ENCODE measurements at places on chromosomes 16 and 17.

DNA sequence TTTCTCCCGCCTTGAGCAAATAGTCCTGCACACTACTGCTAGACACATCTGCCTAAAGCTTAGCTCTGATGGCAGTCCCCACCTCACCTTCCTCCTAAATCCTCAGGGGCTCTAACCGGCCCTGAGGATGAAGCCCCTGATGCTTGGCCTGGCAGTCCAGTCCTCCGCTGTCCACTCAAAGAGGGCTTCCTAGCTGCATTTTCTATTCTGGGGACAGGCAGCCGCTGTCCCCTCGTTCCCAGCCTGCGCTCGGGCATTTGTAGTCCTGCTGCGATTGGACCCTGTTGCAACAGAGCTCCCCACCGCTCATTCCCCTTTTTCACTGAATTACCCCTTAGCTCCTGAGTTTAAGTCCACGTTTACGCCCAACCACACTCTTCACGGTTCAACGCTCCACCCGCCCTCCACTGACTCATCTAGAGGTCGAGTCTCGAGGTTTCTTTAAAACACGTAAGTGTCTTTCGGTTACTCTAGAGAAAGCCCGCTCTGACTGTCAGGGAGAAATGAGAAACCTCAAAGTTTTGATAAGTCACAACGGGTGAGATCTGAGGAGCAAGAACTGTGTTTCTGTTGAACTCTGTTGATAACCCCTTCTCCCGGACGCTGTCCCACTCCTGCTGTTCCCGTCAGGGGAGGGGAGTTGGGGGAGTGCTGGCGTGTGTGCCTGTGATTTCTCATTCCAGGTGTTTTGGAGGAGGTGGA is 4.5 kb downstream of the CCR7 start:
- DNase-seq = peak; percentile 65

DNA sequence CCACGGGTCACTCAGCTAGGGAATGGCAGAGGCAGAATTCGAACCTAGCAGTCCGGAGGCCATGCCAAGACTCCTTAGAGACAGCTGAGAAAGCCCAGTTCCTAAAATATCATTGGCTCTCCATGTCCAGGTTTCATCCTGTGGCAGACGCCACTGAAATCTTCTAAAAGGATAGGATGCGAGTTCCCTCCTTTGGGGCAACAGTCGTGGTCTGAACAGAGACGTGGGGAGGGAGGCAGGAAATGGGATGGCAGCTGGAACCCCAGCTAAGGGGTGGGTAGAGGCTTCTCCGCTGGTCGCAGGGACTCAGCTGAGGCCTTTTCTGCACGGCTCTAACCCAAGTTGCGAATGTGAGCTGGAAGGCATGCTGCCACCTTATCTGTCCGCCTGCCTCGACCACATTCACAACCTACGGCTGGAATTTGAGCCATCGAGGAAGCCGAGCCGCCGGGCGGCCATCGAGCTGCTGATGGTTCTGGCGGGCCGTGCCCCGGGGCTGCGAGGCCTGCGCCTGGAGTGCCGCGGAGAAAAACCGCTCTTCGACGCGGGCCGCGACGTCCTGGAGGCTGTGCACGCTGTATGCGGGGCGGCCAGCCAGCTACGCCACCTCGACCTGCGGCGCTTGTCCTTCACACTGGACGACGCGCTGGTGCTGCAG is 1.9 kb upstream of the HSF4 start:
- peak; percentile 19 for DNase-seq

DNA sequence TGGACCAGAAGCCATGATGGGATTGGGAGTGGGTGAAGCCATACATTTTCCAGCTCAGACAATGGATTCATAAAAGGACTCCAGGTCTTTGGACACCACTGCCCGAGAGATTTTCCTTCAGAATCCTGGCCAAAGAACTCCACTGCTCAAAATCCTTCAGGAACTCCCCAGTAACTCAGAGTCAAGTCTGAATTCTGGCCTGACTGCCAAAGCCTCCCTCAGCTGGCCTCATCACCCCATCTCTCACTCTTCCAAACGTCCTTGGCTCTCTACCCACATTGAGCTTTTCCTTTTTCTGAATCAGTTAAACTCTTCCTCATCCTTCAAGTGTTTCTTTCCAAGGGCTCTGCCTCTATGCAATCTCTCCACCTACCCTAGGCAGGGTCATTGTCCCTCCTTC is 1.2 kb upstream of the SEPTIN1 start:
- DNase-seq = no peak

GRCh38 chr16:9040800-9041412 is 50.5 kb upstream of the HAPSTR1 start:
- DNase-seq = no peak

DNA sequence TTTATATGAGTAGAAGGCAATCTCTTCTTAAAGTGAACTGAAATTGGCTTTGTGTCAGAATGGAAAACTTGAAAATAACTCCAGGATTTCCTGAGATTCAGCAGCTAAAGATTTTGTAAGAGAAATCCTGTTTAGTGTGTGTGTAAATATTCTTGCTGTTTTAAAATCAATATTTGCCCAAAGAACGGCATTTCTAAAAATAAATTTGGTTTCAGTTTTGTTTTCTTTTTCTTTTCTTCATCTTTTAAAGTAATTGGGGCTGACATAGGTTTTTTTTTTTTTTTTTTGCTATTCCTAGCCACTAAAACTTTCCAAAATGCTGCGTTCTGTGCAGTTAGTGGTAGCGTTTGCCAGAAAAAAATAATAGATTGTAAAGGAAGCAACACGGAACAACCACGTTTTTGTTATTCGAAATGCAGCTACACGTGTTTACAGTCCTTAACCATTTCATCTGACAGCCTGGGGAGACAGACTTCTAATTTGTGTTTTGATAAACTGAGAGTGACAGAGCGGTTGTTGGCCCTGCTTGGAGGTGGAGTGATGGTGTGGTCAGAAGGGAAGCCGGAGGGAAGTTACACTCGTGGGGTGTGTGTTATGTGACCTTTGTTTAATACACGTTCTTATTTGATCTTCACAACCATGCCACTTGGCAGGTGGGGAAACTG is 21.6 kb upstream of the SMPD3 start:
- peak; percentile 27 for DNase-seq

DNA sequence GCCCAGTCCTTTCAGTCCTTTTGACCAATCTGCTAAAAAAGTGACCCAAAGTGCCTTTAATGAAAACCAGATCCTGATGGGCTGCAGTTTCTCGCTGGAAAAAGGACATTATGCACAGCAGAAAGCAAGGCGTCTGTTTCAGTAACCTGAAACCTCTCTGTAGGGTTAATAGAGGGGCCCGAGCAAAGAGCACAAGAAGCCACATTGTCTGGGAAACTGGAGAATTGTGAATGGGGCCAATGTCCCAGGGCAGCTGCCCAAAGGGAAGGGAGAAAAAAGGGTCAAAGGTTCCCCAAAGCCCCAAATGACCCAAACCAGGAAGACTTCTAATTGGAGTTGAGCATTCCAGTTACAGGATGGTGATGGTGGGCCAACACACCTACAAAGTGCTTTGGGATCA is 3.0 kb downstream of the OTOA start:
- DNase-seq = no peak

Data from NAMALWA (cell line).